ENCODE measurements at places on chromosomes 7 and 10.

DNA sequence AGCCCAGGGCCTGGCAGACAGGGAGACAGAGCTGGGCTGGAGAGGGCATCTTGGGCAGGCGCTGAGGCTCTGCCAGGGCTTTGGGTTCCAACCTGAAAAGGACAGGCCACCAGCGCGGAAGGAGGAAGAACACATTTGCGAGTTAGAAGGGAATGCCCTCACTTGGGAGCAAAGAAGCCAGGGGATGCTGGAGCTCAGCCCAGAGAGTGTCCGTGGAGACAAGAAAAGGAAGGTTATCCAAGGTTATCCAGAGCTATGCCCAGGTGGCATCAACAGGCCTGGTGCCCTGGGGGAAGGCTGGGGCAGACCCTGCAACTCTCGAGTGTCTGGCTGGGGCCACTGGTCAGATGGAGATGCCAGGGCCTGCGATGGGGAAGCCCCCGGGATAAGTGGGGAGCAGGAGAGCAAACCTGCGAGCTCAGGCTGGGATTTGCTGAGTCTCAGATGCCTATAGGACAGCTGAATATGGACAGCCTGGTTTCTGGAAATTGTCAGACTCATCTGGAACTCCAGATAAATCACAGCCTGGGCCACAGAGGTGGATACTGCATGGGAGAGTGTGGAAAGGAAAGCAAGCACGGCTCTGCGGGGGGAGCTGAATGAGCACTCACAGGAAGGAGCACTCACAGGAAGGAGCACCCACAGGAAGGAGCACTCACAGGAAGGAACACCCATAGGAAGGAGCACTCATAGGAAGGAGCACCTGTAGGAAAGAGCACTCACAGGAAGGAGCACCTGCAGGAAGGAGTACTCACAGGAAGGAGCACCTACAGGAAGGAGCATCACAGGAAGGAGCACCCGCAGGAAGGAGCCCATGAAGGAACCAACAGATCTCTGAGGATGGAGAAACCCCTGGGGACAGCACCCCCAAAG lies 152.1 kb downstream of the ADAM12 start:
- no peak for DNase-seq

GRCh38 chr7:158824028-158824427 lies 5.3 kb downstream of the ESYT2 start:
- DNase-seq, result no peak

GRCh38 chr7:15757041-15758000 lies 70.8 kb upstream of the MEOX2 start:
- peak; percentile 32 for DNase-seq

- no peak for DNase-seq
Observed at GRCh38 chr7:86911659-86912058, 147.8 kb downstream of the ELAPOR2 start.

GRCh38 chr10:28442403-28442802 lies 90.5 kb upstream of the WAC start:
- no peak for DNase-seq

- no peak for DNase-seq
Observed at GRCh38 chr10:132238371-132239125, 51.8 kb downstream of the DPYSL4 start.

GRCh38 chr10:3931224-3931623 lies 146.2 kb upstream of the KLF6 start:
- DNase-seq, result peak; percentile 54

- DNase-seq, result peak; percentile 70
Observed at GRCh38 chr7:29102558-29103151, 43.7 kb downstream of the CPVL start.

GRCh38 chr10:106705681-106706100 lies 458.8 kb downstream of the SORCS1 start:
- no peak for DNase-seq

DNA sequence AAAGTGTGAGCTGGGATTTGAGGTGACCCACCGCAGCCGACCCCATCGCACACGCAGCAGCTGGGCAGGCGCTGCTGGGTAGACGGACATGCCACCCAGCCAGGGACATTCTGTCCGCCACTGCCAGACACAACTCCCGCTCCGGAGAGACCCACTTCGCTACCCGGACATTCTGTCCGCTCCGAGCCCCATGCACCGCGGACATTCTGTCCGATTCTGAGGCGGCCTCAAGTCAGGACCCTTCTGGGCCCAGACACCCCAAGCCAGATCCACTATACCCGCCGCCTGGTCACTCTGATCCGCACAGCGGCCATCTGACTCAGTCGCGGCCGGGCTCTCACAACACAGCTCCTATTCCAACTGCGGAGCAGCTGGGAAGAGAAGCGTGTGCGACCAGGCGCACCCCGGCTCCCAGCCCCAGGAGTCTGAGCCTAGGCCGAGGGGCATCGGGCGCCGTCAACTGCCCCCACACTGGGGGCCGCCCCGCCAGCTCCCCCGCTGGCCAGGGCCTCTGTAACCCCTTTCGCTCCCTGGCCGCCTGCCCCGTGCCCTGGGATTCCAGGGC lies 763 bp downstream of the PITX3 start:
- no peak for DNase-seq

DNA sequence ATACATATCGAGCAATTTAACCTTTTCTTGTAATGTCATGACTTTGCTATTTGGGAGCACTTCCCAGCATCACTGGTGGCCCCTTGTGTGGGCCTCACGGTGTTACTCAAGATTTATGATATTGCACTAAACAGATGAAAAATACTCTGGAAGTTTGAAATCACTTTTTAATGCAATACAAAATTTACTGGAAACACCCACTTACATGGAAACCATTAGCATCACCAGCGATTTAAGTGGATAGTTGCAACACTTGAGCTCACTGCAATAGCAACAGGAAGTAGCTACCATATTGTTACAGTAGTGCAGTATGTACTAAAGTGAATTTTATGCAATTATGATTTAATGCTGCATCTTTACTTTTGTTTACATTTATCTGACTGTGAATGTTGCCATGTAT lies 184.4 kb downstream of the MDFIC start:
- no peak for DNase-seq

GRCh38 chr7:23471106-23471859 lies 992 bp upstream of the IGF2BP3 start:
- peak; percentile 72 for DNase-seq
